ENCODE measurements at places on chromosomes 5 and 9.

DNA sequence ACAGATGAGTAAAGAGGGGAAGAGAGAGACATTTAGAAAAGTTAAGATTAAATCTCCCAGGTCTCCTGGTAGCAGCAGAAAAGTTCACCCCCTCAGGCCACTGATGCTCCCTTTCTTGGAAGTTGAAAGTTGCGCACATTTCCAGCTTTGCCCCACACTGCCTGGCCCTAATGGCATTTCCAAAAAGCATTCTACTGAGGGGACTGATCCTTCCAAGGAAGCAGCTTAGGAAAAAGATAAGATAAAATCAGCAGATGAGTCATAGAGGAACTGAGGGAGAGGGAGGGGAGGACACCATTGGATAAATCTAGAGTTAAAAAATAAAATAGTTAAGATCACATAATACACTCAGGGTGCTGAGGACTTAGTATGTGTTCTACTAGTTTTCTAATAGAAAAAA, 67.6 kb upstream of the SLC12A2 start:
- DNase-seq = no peak

- DNase-seq = no peak
Observed at GRCh38 chr9:16062542-16063240, 509.8 kb downstream of the CCDC171 start.

DNA sequence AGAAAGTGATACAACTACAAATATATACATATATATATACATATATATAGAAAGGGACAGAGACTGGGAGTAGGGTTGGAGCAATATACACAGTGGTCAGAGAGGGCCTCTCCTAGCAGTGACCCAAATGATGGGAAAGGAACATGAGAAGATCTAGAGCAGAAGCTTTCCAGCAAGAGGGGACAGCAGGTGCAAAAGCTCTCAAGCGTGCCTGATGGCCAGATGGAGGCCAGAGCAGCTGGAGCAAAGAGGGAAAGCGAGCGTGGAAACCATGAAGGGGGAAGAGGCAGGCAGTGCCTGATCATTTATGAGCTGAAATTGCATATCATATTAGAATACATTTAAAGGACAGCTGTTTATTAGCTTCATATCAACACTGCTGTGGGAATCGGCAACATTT, 7.6 kb upstream of the GRPEL2 start:
- DNase-seq = no peak

DNA sequence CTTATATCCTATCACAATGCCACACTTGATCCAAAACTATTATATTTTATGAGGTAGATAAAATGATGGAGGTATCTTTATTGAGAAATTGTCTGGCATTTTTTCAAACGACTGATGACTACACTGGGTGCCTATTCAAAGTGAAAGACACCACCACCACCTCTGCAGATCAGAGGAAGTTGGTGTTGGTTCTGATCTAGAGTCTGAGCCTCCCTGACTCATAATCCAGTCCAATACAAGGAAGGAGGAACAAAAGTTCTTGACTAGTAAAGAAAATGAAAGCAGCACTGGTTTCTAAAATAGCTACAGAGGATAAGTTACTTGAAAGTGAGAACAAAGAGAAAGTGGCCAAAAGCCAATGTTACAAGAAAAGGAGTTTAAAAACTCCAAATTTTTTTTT, 139.9 kb downstream of the RFX3 start:
- no peak for DNase-seq

GRCh38 chr5:142748568-142749249, 21.5 kb upstream of the ARHGAP26 start:
- DNase-seq = peak; percentile 41

GRCh38 chr5:142670804-142671203, 15.1 kb downstream of the FGF1 start:
- no peak for DNase-seq

DNA sequence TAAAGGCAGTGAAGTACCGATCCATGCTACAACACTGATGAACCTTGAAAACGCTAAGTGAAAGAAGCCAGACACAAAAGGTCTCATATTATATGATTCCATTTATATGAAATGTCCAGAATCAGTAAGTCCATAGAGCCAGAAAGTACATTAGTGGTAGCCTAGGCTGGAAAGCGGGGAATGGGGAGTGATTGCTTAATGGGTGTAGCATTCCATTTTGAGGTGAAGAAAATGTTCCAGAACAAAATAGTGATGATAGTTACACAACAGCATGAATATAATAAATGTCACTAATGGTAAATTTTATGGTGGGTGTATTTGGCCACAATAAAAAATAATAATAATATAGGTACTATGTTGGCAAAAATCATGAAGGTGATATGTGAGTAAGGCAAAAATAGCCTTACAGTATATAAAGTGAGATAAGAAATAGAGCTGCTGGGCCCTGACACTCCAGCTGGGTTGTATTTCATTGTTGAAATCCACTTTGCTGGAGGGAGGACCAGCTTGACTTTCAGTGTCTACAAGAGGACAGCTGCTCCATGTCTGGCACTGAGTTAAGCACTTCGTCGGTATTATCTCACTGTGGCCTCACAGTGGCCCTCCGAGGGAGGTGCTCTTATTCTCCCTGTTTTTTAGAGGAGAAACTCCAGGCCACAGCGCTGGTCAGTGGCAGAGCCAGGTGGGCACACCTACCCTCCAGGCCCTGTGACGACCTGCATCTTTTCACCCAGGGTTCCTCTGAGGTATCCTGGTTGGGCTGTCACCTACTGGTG, 22.4 kb upstream of the ANGPTL2 start:
- no peak for DNase-seq

Measured in HEK293T (cell line).